NCI-H345 (cell line): ENCODE measurements at places on chromosomes 1 and 21.

- no peak for DNase-seq
These were observed 15.9 kb downstream of the WNT3A start for GRCh38 chr1:228022571-228023293.

DNA sequence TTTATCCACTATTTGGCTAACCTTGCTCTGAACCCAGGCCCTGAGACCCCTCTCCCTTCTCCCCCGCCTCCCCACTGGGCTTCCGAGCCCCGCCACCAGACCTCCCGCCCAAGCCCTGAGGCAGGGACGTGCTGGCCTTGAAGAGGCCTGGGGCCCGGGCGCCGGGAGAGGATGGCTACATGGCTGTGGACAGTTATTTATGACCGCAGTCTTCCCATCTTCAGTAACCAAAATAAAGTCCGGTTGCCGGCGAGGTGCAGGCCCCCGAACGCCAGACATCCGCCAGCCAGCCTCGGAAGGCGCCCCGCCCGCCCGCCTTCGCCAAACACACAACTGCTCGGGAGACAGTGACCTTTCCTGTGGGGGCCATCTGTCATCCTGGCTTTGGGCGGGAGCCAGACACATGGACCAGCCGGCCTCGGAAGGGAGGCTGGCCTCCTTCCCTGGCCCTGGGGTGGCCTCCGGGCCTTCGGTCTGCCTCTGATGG, 69.0 kb downstream of the DHRS3 start:
- DNase-seq: no peak

DNA sequence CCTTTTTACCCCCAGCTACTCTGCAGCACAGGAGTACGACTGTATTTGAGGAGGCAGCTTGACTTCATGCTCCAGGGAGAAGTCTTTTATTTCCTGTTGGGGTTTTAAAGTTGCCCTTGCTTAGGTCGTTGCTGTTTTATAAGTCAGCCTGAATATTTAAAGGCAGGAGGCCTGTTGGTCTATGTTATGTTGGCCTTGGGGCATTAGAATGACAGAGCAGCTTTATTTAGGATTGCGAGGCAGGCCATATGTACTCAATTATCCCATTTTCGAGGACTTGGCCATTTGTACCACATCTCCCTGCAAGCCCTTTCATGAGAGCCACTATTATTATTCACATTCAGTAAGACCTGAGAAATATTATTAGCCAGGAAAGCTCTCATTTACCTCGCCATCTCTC, 47.0 kb downstream of the KIF26B start:
- DNase-seq: no peak

DNA sequence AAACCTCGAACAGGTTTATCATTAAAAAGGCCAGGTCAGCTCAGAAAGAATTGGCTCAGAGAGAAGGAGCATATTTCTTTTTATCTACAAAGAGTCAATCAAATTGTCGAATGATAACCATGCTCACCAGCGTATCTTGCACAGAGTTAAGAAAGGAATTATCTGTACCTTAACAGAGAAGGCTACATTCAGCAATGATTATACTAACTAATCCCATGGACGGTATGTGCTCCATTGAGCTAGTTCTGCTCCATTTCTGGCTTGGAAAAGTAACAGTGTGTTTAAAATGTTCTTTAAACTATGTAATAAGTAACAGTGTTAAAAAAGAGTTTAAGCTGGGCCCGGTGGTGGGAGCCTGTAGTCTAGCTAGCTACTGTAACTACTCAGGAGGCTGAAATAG, 4.2 kb downstream of the UBR4 start:
- no peak for DNase-seq

DNA sequence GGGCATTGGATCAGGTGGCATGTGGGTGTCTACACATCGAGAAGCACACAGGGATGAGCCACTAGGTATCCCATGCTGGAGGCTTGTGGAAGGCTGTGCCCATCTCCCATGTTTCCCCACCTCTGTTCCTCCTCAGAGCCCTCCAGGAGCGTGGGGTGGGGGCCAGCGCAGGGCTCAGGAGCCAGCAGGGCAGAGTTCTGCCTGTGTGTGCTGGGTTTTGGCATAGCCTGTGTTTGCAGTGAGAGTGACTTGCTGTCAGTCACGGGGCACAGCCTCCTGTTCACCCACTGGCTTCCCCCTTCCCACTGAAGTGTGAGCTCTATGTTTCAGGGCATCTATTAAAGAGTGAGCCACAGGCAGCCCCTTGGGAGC, 10.4 kb downstream of the IBA57 start:
- no peak for DNase-seq

DNA sequence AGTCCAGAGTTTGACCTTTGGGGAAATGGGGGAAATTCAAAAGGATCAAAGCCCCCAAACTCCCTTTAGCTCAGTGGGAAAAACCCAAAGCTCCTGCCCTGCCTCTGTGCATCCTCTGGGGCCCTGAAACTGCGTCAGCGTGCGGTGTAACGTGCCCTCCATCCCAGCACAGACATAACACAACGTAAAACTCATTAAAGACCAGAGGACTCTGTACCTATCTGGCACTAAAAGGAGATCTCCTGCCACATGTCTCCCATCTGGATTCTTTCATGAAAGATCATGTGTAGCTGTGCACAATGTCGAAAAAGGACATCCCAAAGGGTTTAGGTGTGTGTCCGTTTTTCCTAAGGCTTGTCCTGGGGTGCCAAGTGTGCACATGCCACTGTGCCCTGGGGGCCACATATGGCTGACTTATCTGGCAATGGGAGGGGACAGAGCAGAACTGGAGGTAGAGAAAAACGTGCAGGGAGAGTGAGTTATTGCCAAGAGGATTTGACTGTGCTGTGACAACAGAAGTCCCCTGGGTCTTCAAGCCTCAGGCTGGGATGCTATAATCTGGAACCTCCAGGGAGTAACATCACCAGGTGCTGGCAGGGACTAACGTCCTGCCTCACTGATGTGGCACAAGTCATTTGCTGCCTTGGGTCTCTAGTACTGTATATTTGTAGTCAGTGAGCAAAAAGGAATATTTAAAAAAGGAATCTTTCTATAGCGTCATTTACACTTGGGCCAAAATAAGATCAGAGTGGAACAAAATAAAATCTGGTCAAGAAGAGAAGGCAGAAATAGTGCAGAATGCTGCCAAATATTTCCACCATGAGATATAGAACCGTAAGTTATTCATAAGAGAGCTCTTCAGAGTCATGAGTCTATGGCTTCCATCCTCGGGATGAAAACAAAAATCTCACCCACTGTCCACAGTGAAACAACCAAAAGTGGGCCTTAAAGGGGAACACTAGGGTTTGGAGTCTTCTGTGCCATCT, 52.3 kb downstream of the ITPKB start:
- DNase-seq: peak; percentile 78

- no peak for DNase-seq
These were observed 6.1 kb downstream of the B3GALT6 start for GRCh38 chr1:1237874-1238701.

DNA sequence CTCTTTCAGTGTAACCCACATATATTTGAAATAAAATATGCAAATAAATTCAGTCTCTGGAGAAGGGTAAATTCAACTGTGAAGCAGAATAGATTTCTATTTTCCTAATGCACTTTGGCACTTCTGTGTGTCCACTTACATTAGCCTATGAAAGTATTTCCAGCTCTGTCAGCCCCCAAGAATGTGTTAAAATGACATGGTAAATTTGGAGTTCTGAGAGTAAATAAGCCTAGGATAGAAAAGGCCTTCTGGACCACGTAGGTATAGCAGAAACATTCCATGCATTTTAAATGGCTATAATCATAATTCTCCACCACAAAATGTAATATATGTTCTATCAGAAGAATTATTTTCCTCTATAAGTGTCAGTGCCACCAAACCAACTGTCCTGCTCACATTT, 276.2 kb downstream of the NEGR1 start:
- no peak for DNase-seq

DNA sequence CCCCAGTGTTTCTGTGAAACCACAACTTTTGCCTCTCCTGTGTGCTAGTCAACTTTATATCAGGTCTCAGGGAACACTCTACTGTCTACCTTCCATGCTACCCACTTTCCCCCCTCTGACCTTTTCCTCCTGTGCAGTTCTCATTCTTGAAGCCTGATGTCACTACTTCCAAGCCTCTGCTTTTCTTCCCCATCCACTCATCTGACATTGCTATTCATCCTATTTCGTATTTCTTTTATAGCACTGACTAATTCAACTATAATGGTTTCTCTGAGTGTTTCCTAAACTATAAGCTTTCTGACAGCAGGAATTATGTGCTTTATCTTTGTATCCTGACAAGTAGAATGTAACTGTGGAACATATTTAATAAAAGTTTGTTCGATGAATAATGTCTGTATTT, 18.2 kb upstream of the DPH5 start:
- no peak for DNase-seq

DNA sequence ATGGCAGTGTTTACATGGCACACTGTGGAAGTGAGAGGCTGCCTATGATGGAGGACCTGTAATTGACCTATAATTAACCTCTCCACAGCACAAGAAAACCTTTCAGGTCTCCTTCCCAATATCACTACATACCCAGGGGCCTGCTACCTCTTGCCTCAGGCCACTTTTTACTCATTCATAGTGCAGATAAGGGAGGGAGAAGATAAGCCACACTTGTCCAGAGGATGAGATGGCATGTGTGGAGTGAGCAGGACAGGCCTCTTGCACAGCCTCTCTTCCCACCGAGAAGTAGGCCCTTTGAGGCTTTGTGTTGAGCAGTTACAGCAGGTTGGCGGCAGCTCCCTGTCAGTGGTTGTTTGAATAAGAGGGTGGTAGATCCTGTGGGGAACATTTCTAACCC, 31.1 kb upstream of the IKBKE start:
- DNase-seq: no peak

GRCh38 chr1:95384567-95384966, 150.6 kb downstream of the RWDD3 start:
- no peak for DNase-seq

- DNase-seq: no peak
These were observed 868 bp downstream of the PPP1R12B start for GRCh38 chr1:202349206-202349928.

DNA sequence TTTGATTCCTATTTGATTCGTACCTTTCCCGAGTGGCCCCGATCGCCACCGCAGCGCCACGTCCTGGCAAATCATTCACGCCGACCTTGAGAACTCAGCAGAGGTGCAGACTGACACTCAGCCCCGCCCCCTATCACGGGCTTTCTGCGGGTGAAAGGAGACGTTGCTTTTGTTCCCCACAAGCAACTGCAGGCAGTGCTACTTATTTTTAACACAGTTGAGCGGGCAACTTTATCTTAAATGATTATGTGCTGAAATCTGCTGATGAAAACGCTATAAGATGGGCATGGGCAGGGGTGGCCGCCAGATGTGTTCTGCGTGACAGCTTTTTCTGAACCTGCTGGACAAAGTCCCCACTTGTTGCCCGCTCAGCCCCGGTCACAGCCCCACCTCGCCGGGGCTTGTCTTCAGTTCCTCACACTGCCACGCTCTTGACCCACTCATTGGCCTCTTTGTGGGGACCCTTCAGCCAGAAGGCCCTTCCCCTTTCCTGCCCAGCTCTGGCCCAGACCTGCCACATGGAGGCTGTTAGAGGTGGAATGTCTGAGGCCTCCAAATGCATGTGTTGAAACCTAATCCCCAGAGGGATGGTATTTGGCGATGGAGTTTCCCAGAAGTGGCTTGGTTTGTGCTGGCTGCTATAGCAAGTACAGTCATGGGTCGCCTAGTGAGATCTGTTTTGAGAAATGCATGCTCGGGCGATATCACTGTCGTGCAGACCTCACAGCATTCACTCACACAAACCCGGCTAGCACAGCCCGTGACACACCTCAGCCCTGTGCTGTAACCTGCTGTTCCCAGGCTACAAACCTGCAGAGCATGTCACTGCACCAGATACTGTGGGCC, 15.7 kb upstream of the PDXK start:
- no peak for DNase-seq

DNA sequence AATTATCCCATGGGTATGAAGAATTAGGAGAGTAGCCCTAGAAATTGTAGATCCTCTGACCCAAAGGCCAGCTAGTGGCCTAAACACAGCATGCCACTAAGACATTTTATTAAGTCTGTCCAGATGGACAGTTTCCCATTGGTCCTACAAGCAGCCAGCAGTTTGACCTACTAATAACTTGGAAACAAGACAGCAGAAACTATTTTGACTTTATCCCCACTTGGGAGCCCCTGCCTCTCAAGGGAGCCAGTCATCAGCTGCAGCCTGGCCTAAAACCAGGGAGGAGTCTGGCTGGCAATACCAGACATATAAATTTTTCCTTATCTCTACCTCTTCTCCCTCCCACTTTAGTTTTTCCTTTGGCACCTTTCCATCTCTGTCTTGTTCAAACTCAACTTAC, 222.6 kb upstream of the KCTD3 start:
- DNase-seq: no peak

GRCh38 chr1:203627851-203628200, 1.2 kb downstream of the ATP2B4 start:
- DNase-seq: no peak

- DNase-seq: no peak
These were observed 17.6 kb upstream of the PEX10 start for GRCh38 chr1:2429780-2430591.

- DNase-seq: no peak
These were observed 36.2 kb upstream of the EDEM3 start for GRCh38 chr1:184790642-184791549.

GRCh38 chr1:188723332-188724020, 1754.2 kb downstream of the BRINP3 start:
- no peak for DNase-seq

DNA sequence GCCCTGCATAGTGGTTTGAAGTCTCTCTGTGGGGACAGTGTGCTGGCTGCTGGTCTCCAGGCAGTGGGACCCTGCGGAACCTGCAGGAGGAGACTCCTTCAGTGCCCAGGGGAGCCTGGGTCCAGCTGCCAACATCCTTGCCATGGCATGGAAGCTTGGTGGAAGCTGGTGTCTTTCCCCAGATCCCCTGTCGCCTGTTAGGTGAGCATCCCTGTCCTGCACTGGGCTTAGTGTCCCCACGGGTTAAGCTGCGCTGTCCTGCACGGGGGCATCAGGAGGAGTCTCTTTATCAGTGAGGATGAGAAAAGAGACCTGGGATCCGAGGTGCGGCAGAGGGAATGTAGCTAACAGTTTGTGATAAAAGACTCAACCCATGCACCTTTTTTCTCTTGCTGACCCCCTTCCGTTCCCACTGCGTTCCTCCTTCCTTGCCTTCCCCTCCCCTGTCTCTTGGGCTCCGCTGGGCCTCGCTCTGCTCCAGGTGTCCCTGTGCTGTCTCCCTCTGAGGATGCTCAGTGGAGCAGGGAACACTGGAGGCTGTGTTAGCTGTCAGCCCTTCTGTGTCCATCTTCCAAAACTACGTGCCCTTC, 59.3 kb downstream of the SLC37A1 start:
- no peak for DNase-seq

DNA sequence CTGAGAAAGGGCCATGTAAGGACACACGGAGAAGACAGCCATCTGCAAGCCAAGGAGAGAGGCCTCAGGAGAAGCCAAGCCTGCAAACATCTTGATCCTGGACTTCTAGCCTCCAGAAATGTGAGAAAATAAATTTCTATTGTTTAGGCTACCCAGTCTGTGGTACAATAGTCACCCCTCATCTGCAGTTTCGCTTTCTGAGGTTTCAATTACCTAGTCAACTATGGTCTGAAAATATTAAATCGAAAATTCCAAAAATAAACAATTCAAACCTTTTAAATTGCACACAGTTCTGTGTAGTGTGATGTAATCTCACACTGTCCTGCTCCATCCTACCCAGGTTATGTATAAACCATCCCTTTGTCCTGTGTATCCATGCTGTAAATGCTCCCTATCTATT, 52.6 kb downstream of the ZNF644 start:
- no peak for DNase-seq

- DNase-seq: no peak
These were observed 1.3 kb downstream of the FOXJ3 start for GRCh38 chr1:42333662-42334239.

- no peak for DNase-seq
These were observed 536.6 kb upstream of the CAMK1G start for GRCh38 chr1:209046935-209047334.

- DNase-seq: no peak
These were observed 5.4 kb downstream of the NECTIN4 start for GRCh38 chr1:161083748-161084596.
